ENCODE measurements at places on chromosomes 7 and 10.
A peak's percentile ranks its signal among the peaks of the same experiment; 100 is the strongest.

GRCh38 chr7:19101909-19102308, 15.5 kb downstream of the TWIST1 start:
- no peak for DNase-seq

DNA sequence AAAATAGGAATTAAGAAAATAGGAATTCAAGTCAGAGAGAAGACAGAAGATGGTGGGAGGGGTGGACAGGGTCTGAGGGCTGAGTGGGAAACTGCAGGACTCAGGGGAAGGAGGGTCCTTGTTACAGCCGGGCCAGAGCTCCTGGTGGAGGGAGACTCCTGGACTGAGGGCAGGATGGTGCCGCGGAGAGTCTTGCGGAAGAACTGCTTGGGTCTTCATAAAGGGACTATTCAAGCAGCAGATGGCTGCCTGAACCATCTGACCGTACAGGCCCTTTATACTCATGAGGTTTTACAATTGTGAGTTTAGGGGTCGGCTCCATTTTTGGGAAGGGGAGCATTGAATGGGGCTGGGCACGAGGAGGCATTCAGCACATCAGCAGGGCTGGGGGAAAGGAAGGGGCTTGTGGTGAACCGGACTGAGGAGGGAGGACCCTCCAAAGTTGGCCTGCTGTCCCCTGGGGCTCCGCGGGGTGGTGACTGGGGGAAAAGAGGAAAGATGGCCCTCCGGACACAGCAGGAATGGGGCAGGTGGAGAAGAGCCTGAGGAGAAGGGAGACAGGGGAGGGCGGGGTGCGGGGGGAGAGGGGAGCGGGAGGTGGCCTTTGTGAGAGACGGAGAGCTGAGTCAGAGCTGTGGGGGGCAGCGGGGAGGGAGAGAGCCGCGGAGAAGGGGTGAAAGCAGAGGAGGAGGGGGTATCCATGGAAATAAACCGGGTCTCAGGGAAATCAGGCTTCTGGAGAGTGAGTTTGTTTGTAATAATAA, 1.5 kb downstream of the FAM131B start:
- DNase-seq, result no peak

DNA sequence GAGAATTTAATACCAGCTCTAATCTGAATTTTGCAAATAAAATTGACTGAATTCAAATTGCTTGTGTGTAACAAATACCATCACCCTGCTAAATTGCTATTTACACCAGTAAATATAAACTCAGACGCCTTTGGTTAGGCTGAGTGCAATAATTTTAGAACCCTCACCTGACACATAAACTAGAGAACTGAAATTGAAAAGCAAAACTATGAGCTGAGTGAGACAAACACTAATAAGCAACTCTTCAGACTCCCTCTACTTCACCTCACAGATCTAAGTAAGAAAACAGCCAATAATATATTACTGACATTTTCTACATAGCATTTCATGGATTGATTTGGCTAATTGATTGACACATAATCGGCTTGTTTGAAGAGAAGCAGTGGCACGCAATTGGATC, 621.2 kb downstream of the REEP3 start:
- DNase-seq, result no peak

DNA sequence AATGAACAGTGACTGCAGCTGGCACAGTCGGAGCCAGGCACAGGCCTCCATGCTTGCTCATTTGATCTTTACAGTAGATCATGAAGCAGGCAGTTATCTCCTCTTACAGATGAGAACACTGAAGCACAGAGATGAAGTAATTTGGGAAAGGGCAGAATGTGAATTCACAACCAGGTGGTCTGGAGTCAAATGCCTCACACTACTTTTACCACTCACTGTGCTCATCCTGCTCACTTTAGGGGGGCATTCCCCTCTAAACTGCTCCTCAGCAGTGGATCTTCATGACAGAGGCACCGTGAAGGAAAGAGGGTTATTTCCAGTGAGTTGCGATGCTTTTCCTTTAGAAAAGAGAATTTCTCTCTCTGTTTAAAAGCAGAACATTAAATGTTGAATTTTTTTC, 15.1 kb downstream of the SNX10 start:
- no peak for DNase-seq

- no peak for DNase-seq
These were observed 212.8 kb downstream of the ANK3 start for GRCh38 chr10:60176925-60177324.

DNA sequence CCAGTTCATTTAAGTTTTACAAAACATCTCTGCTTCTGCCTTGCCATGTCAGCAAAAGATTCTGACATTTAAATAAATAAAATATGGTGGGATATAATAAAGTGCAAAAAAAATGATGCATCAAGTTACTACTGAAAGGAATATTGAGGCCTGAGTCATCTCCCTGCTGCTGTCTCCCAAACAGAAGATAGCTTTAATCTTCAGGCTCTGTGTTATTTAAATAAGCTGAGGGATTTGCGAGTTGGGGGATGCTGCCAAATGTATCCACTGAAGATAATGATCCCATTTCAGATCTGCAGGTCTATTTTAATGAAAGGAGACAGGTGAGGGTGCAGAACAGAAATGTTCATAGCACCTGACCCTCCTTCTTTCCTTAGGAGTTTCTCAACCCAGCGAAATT, 720.8 kb downstream of the AUTS2 start:
- no peak for DNase-seq

DNA sequence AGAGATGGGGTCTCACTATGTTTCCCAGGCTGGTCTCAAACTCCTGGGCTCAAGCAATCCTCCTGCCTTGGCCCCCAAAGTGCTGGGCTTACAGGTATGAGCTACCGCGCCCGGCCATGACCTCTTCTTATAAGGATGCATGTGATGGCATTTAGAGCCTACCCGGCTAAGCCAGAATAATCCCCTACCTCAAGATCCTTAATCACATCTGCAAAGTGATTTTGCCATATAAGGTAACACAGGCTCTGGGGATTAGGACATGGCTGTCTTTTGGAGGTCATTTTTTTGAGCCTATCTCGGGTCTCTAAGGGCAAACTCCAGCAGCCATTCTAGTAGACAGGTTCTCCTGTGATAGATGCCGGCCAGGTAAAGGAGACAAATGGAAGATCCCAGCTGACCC, 39.6 kb downstream of the GTF2IRD1 start:
- DNase-seq, result no peak

DNA sequence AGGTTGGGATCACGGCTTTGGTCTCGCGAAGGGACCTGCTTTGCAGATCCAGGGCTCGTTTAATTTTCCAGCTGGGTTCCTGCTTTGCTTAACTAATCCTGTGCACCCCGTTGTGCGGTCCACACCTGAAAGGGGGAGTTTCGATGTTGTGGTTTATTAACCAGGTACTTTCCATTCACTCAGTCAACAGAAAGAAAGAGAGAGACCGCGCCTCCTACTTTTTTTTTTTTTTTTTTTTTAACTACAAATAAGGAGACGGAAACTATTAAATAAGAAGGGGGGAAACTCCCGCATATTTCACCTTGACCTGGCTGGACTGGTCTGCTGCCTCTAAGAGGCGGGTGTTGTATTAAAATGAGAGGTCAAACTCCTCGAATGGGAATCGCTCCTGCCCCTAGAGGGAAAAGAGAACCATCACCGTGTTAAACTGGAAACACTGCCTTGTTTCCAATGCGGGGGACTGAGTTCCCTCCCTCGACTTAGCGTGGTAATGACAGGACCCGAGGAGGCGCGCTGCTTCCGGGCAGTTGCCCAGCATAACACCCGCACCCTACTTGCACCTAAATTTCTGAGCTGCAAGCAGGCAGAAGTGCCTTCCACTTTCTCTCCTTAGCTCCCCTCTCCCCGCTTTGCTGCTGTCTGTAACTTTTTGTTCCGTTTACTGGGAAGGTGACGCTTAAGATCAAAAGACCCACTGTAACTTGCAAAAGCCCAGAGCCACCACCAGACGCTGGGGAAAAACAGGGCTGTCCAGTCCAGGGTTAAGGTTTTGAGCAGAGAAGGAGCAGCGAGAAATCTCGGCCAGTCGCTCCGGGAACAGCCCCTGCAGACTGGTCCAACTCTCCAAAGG, 1.1 kb upstream of the ITGB8 start:
- DNase-seq, result no peak

DNA sequence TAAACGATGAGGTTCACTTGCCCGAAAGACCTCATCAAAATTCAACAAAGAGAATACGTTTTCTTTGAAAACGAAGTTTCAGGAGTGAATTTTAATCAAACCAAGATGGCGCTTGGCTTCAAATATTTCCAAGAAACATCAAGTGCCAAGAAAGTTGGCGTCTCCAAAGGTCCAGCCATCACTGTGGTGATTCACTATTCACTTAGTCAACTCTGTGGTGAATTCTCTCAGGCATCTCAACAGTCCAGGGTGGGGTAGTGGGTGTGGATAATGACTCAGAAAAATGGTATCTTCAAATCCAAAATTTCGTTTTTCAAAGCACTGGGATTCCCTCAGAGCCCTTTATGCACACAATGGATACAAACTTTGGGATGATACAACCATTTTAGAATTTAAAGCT, 133.1 kb downstream of the SVIL start:
- no peak for DNase-seq

DNA sequence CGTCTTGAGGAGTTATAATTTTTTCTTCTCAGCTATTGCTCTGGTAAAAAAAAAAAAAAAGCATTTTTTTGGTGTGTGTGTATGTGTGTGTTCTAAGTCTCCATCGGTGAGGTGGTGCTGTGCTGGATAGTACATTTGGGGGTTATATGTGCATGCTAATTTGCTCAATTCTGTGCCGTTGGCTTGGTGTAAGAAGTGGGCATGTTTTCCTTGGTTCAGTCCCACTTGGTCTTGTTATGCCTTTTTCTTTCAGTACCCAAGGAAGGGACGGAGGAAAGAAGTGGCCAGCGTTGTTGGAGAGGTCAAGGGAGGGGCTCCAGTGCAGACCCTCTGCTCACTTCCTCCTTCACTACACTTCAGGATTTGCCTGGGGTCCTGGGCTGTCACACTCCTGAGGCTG, 20.4 kb downstream of the LRMDA start:
- DNase-seq, result no peak

- no peak for DNase-seq
These were observed 70.2 kb upstream of the FERD3L start for GRCh38 chr7:19215412-19215811.

- peak; percentile 2 for DNase-seq
These were observed 152.0 kb downstream of the SVIL start for GRCh38 chr10:29482591-29483431.

DNA sequence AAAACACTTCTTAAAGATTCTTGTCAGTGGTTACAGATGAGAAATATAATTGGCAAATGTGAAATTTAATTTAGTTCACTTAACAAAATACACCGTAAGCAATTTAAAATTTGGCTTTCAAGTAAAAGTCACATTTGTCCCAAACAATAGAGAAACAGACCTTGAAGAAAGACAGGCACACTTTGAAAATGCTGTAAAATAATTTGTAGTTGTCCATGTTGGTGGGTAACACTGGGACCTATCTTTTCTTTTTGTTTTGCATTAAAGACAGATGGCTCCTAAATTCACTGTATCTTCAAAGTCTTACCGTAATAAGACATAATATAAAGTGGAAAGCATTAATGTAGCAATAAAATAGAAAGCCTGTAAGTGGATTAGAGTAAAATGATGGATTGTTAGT, 3.3 kb downstream of the GRK5 start:
- DNase-seq, result no peak

DNA sequence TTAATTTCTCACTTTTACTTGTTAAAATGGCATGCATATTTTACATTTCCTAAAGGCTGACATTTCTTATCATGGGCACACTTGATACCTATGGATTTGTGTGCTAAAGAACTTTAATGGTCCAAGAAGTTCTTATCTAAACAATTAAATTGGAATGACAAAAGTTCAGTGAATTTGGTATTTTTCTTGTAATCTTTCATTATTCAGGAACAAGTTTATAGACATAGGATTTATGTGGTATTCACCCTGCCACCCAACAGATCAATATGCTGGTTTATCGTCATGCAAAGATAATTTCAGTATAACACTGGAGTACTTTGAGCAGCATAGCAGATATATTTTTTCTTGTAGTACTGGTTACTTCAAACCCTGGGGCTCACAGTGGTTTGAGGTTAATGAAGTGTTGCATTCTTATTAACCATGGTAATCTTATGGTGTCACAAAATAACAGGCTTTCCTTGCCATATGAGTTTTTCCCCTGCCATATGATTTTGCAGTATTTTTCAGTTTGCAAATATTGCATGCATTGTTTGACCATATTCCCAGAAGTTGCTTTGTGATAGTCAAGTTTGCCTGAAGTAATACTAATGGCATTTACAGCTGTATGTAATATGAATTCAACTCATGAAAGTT, 148.8 kb downstream of the PPP1R9A start:
- no peak for DNase-seq

GRCh38 chr7:100204454-100204853, 15.3 kb upstream of the PVRIG start:
- DNase-seq, result no peak

DNA sequence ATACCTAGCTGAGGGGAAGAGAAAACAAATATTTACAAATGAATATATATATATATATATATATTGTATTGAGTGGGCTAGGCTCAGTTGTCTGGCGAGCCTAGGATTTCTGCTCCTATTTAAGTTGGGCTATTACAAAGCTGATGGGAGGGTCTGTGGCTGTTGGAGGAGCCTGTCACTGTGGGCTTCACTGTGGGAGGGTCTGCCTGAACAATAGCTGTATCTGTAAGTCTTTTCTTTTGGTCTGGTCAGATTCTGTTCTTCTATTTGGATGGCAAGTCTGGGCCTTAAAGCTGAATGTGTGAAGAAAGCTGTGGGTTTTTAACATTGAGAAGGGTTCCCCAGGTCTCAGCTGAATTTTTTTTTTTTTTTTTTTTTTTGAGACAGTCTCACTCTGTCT, 220.6 kb upstream of the LYZL1 start:
- no peak for DNase-seq

DNA sequence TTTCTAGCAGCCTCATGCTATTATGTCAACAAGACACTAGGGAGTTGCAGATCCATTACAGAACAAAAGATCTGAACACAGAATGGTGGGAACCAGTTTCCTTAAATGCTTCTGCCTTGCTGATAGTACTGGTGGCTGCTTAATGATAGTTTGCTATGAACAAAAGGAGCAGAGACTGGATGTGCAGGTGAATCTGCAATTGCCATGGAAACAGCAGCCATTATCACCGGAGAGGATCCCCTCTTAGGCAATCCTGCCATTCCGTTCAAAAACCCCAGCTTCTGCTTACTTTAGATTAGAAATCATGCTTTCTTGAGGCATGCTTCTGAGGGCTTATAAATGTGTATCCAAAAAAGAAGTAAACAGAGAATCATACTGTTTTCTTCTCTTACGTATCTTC, 80.0 kb upstream of the PRKAR2B start:
- no peak for DNase-seq

DNA sequence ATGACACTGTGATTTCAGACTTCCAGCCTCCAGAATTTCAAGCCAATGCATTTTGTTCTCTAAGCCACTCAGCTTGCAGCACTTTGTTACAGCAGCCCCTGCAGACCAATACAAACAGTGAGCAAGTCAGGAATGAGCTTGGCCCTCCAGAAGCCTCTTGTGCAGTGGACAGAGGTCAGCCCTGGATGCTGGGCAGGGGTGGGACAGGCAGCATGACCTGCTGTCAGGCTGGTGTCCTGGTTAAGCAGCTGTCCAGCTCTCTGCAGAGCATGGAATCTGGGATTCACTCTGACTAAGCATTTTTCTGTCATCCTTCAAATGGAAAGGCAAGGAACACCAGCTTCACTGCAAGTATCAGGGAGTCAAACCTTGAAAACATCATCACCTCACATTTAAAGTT, 85.5 kb upstream of the GDF10 start:
- no peak for DNase-seq

Data from activated CD4-positive, alpha-beta T cell treated with anti-CD3 and anti-CD28 coated beads for 24 hours (primary cell).